ENCODE measurements at places on chromosomes 7 and 10.

DNA sequence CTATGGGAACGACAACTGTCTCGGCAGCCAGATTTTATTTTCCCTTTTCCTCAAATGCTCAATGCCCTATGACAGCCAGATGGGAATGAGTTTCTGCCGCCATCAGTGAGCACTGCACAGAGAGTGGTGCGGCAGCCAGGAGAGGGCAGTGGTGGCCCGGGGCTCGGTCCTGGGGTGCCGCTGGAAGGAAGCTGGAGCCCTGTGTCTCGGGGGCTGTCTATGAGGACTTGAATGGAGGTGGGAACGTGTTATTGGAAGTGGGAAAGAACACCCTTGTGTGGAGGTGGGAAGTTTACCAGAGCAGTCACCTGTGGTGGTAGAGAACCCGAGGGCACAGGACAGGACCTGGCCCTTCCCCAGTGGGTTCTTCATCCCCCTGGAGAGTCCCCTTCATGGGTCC is 35.8 kb downstream of the JAKMIP3 start:
- no peaks in the 10 kb centered on the region for H3K36me3 ChIP-seq
- no peak overlapping the region for H3K27ac ChIP-seq
- H3K4me3 ChIP-seq: no peak overlapping the region
- H3K27me3 ChIP-seq: no peaks in the 10 kb centered on the region

DNA sequence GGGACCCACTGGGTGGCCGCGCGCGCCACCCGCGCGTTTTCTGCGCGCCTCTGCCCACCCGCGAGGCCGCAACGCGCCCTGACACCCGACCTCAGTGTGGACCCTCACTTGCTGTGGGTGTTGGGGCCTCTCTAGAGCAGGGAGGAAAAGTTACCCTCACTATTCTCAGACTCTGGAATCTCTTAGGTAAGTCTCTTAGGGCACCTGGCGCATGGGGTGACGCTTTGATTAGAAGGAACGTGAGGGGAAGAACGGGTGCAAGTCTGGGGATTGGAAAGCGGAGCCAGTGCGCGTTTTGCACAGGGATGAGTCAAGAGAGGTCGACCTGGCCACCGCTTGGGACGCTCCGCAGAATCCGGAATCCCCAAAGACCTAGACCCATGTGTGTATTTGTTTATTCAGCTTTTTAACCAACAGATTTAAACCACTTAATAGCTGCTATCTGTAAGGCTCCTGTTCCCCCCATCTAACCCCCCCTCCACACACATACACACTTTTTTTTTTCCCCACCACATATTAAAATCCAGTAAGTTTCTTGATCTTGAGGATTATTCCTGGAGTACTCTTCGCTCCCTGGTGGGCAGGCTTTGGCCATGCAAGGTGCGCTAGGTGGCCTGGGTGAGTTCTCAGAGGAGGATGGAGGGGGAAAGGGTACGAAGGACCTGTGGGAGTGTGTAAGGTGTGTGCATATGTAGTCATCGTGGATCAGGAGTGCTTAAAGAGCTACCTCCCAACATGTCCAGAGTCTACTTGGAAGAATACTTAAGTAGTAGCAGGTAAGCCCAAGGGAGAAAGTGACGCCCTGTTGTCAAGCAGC is 169.1 kb upstream of the PPP1R3A start:
- H3K27ac ChIP-seq: no peak overlapping the region
- DNase-seq: no peak
- peaks cover 9% of the 10 kb centered on the region for H3K27me3 ChIP-seq
- H3K36me3 ChIP-seq: no peaks in the 10 kb centered on the region
- H3K4me3 ChIP-seq: no peak overlapping the region

DNA sequence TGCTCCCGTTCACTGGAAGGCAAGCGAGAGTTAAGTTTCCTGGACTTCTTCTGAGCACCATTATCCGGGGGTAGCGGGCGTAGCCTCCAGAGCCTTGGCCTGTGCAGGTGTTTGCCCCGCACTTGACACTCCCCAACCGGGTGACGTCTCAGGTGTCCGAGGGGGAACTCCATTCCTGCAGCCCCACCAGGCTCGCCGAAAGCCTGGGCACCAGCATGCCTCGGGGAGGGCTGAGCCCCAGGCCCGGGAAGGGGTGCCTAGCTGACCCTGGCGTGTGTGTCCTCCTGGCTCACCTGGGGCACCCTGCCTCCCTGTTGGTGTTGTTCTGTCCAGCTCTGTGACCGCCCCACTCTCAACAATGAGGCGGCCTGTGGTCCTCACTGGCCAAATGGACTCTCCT is 109.4 kb upstream of the GPR26 start:
- H3K27ac ChIP-seq: no peak overlapping the region
- H3K4me3 ChIP-seq: no peak overlapping the region
- H3K4me1 ChIP-seq: no peaks in the 10 kb centered on the region
- peaks cover 3% of the 10 kb centered on the region for H3K27me3 ChIP-seq
- no peak for DNase-seq
- H3K36me3 ChIP-seq: no peaks in the 10 kb centered on the region

GRCh38 chr7:37150180-37150579 is 298.5 kb downstream of the ELMO1 start:
- no peak overlapping the region for H3K4me3 ChIP-seq
- H3K27ac ChIP-seq: no peak overlapping the region
- no peaks in the 10 kb centered on the region for H3K36me3 ChIP-seq
- no peak for DNase-seq

DNA sequence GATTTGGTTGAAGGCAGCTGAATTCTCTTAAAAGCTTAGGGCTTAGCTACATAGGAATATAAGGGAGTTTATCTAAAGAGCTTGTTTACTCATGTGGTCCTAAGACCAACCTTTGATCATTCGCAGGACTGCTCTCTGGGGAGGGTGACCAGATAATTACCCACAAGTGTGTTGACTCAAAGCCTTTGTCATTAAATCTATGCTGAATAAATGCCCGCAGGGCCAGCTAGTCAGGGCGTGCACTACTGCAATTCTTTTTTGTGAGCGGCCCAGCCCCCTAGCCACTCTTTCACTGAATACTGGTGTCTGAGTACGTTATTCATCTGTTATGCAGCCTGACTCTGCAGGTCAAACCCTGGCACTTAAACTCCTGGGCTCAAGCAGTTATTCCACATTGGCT is 69.6 kb downstream of the AKAP9 start:
- H3K4me1 ChIP-seq: no peaks in the 10 kb centered on the region
- no peak overlapping the region for H3K4me3 ChIP-seq
- no peak overlapping the region for H3K27ac ChIP-seq
- no peaks in the 10 kb centered on the region for H3K36me3 ChIP-seq
- H3K27me3 ChIP-seq: no peaks in the 10 kb centered on the region

DNA sequence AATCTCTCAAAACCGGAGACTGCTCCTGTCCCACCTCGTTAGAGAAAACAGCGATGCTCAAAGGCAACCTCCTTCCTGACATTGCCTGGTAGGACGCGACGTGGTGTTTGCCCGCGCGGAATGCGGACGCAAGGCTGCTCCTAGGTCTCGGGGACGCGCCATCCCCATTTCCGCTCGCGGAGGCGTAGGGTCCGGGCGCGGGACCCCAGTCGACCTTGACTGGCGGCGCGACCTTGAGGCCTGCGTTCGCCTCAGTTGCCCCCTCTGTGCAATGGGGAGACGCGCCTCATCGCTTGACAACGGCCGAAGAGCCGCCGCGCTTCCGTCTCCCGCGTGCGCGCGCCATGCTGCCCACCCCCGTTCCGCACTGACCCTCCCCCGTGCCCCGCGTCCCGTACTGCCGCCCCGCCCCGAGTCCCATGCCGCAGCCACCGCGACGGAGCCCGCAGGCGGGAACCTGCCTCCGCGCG is 412 bp upstream of the PPIA start:
- peak overlapping the region; percentile 94 for H3K27ac ChIP-seq
- peak overlapping the region; percentile 97 for H3K4me3 ChIP-seq
- H3K4me1 ChIP-seq: peaks cover 24% of the 10 kb centered on the region
- no peak for DNase-seq
- no peaks in the 10 kb centered on the region for H3K27me3 ChIP-seq

GRCh38 chr10:113228530-113228929 is 278.5 kb downstream of the TCF7L2 start:
- no peak overlapping the region for H3K27ac ChIP-seq
- no peaks in the 10 kb centered on the region for H3K27me3 ChIP-seq
- no peak for DNase-seq

- no peak for DNase-seq
- H3K4me3 ChIP-seq: no peak overlapping the region
- H3K27ac ChIP-seq: no peak overlapping the region
- no peaks in the 10 kb centered on the region for H3K36me3 ChIP-seq
These were observed 49.1 kb downstream of the SRPK2 start for GRCh38 chr7:105339404-105340323.

DNA sequence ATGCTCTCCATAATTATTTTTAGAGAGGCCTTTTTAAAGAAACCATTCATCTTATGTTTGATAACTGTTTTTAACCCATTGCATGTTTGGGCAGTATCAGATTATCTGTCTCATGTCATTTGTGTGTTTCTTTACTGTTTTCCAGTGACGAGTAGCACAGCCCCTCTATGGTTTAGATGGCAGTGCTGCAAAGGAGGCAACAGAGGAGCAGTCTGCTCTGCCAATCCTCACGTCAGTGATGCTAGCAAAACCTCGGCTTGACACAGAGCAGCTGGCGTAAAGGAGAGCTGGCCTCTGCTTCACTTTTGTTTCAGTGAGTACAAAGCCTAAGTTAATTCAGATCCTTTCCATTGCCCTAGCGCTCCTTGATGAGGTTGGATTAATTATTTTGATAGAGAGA is 80.4 kb upstream of the GARIN1A start:
- no peak overlapping the region for H3K4me3 ChIP-seq
- H3K27ac ChIP-seq: no peak overlapping the region
- no peaks in the 10 kb centered on the region for H3K36me3 ChIP-seq
- no peaks in the 10 kb centered on the region for H3K27me3 ChIP-seq

GRCh38 chr7:19017374-19017773 is 100.1 kb downstream of the TWIST1 start:
- no peaks in the 10 kb centered on the region for H3K27me3 ChIP-seq
- H3K36me3 ChIP-seq: no peaks in the 10 kb centered on the region
- H3K4me1 ChIP-seq: no peaks in the 10 kb centered on the region

- no peak overlapping the region for H3K4me3 ChIP-seq
- no peak for DNase-seq
- H3K27me3 ChIP-seq: no peaks in the 10 kb centered on the region
- peaks cover 22% of the 10 kb centered on the region for H3K36me3 ChIP-seq
- H3K27ac ChIP-seq: no peak overlapping the region
These were observed 16.9 kb downstream of the PCGF6 start for GRCh38 chr10:103333934-103334520.

DNA sequence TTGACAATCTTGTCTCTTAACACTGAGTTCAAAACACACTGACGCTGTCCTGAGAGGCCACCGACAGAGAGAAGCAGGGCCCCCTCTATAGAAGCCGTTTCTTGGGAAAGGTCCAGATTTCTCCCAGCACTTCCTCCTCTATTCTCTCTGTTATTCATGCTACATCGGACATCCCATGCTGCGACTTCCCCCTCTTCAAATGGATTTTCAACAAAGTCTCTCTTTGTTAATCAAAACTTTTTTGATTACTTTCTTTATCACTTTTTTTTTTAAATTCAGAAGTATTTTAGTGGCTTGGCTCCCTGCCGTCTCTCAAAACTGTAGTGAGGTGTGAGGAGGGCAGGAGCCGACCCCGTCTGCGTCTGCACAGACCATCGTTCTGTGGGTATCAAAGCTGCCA is 298.9 kb upstream of the PITRM1 start:
- peak overlapping the region; percentile 95 for H3K27ac ChIP-seq
- peaks cover 50% of the 10 kb centered on the region for H3K4me1 ChIP-seq
- no peak overlapping the region for H3K4me3 ChIP-seq

- H3K36me3 ChIP-seq: no peaks in the 10 kb centered on the region
- H3K4me1 ChIP-seq: no peaks in the 10 kb centered on the region
- no peak for DNase-seq
- H3K27ac ChIP-seq: no peak overlapping the region
These were observed 229.2 kb downstream of the TCF7L2 start for GRCh38 chr10:113179265-113179664.

DNA sequence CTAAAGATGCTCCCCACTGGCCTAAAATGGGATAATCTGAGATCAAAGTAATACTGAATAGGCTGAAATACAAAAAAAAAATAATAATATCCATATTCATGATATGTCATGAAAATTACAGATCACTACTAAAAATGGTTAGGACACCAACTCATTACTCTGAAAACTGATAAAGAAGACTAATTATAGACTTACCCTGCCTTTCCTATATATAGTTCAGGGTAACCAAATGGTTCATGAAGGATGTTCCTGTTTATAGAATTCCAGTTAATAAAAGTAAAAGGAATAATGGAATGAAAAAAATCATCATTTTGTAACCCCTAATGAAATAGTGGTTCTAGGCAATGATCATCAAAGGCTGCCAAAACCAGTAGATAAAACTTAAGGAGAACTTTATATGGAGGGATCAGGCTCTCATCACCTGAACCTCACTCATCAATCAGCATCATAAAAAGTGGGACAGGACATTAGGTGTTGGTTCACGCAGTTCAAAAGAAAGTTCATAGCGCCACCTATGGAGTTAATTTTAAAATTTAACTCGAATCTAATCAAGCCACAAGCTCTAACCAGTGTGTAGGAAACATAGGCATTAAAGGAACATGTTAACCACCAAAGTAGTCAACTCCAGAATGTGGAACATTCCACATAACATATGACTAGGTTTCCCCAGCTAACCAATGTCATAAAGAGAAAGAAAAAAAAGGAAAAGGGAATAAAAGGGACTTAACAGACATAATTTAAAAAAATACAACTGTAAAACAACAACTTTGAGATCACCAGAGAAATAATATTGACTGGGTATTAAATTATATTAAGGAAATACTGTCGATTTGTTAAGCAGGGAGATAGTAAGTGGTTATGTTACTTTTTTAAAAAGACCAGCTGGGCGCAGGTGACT is 35.7 kb downstream of the P4HA1 start:
- no peaks in the 10 kb centered on the region for H3K27me3 ChIP-seq
- H3K4me3 ChIP-seq: no peak overlapping the region
- DNase-seq: no peak
- H3K4me1 ChIP-seq: peaks cover 3% of the 10 kb centered on the region

DNA sequence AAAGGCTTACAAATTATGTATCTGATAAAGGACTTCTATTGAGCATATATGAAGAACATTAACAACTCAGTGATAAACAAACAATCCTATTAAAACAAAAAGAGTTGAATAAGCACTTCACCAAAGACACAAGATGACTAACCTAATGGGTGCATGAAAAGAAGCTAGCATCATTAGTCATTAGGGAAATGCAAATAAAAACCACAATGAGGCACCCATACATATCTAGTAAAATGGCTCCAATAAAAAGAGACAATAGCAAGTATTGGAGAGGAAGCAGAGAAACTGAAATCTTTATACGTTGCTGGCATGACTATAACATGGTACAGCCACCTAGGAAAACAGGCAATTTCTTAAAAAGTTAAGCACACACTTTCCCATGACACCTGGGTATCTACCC is 77.6 kb upstream of the ZMIZ1 start:
- no peak overlapping the region for H3K4me3 ChIP-seq
- H3K27me3 ChIP-seq: no peaks in the 10 kb centered on the region
- no peaks in the 10 kb centered on the region for H3K36me3 ChIP-seq
- H3K27ac ChIP-seq: no peak overlapping the region
- H3K4me1 ChIP-seq: no peaks in the 10 kb centered on the region

- H3K27ac ChIP-seq: no peak overlapping the region
- H3K4me1 ChIP-seq: no peaks in the 10 kb centered on the region
- no peak overlapping the region for H3K4me3 ChIP-seq
- H3K27me3 ChIP-seq: no peaks in the 10 kb centered on the region
- no peaks in the 10 kb centered on the region for H3K36me3 ChIP-seq
- DNase-seq: no peak
These were observed 20.8 kb upstream of the PRTFDC1 start for GRCh38 chr10:24973163-24973562.
